ENCODE measurements at places on chromosomes 1 and 21.
A peak's percentile ranks its signal among the peaks of the same experiment; 100 is the strongest.

DNA sequence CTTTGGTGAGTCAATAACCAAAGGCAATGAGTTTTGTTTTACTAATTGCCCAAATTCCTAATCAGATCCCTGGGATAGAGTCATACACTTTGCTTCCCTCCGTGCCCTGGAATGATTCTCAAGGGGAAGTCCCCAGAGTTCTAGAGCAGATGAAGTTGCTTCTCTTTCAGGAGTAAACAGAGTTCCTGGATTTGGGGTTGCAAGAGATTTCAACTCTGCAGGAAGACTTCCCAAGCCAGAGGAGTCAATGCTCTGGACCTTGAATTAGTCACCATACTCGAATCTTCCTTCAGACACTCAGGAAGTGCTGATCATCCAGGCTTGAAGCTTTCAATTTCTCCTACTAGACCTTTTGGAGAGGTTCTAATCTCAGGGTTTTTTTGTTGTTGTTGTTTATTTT, 39.6 kb downstream of the FCER1A start:
- no peak for DNase-seq

GRCh38 chr1:234570329-234571120, 39.5 kb downstream of the IRF2BP2 start:
- DNase-seq, result peak; percentile 67

DNA sequence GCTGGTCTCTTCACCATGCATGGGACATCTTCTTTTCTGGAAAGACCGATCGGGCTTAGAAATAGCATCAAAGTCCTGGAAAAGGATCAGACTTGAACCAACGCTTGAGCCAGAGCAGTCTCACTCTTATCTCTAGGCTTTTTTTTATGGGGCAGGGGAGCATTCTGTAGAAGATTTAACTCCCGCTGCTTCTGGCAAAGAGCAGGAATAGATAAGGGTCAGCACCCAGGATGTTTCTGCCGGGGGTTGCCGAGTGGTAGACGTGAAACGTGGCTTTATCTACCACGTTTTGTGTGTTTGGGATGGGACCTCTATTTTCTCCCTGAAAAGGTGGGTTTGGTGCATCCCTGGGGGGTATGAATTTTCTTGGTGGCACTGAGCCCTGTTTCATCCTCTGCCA, 18.8 kb downstream of the SPSB1 start:
- DNase-seq, result no peak

DNA sequence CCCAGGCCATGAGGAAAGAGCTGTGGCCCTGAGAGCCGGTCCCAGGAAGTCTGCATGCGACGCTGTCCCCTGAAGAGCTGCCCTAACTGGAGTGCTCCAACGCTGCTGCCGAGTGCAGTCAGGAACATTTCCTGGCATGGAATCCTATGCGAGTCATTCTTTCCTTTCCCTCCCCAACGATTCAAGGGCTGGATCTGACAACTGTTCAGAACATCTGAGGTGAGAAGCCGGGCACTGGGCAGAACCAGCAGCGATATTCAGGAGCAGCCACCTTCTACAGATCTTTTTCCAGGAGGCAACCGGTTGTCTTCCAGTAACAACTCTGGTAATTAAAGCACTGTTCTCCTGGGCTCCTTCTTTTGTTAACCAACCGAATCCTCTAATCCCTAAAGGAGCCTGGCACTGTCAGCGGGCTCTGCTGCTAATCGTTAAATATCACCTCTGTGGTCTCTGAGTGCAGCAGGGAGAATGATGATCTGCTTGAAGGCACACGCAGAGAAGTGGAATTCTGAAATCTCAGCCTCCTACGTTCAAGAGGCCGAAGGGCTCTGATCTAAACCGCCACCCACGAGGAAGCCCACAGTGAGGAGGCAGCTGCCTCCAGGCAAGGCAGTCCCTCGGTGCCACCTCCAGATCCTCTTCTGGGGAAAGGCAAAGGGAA, 55.8 kb downstream of the SLC45A1 start:
- peak; percentile 14 for DNase-seq

GRCh38 chr1:205536759-205537361, 32.4 kb downstream of the CDK18 start:
- DNase-seq, result peak; percentile 48

- DNase-seq, result peak; percentile 87
Observed at GRCh38 chr1:117093870-117094621, 27.5 kb downstream of the TRIM45 start.

GRCh38 chr1:5165762-5166161, 511.4 kb downstream of the AJAP1 start:
- no peak for DNase-seq

- peak; percentile 75 for DNase-seq
Observed at GRCh38 chr1:93844262-93845045, 34.6 kb downstream of the DNTTIP2 start.

DNA sequence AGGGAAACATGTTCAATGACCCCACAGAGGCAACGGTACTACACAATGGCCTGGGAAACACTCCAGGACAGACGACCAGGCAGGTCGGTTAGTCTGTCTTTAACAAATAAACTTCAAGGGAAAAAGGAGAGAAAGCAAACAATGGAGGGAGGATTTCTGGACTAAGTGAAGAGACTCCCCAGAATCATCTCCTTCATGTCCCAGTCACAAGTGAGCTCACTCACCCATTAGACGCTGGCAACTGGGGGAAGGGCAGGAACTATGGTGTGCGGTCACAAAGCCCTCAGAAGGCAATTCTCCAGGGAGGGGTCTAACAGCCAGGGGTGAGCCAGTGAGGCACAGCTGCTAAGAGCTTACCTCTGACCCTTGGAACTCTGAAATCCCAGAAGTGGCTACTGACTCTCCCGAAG, 55.7 kb upstream of the NADK start:
- peak; percentile 32 for DNase-seq

GRCh38 chr1:79104617-79105016, 98.1 kb upstream of the ADGRL4 start:
- DNase-seq, result no peak

Data from NCI-H69 (cell line).